ENCODE measurements at places on chromosomes 2 and 18.

DNA sequence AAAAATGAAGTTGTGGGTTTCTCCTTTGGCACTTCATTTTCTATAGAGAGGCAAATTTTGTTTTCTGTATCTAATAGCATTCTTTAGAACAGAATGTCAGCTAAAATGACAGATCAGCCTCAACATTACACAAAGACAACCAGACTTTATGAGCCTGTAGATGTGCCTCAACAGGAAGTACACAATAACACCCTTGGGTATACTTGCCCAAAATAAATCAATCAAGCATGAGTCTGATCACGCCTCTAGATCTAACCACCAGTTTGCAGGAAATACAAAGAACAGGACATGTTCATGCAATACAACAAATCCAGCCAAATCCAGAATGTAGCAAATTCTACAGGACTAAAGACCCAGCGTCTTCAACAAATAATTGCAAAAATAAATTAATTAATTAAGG is 11.2 kb upstream of the DAPL1 start:
- DNase-seq: no peak

DNA sequence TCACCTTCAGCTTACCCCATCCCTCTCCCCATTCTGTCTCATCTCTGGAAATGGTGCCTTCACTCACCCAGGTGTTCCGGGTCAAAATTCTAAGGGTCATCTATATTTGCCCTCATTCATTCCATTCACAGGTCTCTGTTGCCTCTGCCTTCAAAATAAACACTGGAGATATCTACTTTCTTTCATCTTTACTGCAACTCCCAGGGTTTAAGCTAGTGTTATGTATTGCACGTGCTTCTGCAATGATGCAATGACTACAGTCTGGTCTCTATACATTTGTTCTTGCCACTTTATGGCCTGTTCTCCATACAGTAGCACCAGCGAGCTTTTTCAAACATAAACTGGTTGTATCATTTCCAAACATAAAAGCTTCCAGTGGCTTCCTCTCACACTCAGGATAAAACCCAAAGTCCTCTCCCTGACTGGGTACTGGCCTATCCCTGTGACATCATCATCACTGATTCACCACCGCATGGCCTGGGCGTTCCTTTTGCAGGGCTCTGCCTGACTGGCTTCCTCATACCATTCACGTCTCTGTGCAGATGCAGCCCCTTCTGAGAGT is 14.3 kb downstream of the DSG2 start:
- DNase-seq: no peak

DNA sequence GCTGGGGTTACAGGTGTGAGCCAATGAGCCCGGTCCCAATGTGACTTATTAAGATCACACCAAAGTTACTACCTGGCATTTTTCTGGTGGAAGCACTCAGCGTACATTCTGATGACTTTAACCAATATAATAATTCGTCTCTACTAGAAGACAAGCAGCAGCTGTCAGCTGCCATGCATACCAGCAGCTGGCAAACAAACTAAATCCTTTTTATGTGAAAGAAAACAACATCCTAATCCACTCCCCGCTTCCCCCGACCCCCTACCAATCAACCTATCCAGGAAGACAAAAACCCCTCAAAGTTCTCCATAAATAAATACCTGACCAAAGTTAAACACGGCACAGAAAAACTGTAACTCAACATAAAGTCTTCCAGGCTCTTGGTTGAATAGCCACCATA is 42.1 kb downstream of the GPR155 start:
- DNase-seq: no peak

GRCh38 chr2:63051795-63052333 is 1.2 kb downstream of the OTX1 start:
- peak; percentile 32 for DNase-seq

DNA sequence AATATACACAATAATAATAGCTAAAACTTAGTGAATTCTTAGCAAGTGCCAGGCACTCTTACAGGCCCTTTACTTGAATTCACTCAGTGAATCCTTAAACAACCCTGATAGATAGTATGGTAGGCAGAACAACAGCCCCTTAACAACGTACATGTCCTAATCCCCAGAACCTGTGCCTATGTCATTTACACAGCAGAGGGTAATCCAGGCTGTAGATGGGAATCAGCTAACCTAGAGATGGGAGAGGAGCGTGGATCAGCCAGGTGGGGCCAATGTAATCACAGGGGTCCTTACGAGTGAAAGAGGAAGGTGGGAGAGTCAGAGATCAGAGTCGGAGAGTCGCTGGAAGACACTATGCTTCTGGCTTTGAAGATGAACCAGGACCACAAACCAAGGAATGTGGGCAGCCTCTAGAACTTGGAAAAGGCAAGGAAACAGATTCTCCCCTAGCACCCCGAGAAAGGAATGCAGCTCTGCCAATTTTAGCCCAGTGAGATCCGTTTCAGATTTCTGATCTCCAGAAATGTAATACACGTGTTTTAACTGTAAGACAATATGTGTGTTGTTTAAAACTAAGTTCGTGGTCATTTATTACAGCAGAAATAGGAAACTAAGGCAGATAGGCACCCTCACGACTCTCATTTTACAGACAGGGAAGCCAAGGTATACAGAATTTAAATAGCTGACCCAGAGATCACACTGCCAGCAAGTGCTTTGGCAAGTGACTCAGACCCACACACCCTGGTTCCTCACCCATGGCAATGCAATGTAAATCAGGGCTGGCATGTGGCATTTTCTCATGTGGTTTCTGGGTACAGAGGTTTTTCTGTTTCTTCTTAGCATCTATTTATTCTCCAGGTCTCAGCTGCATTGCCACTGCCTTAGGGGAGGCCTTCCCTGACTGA is 68.9 kb downstream of the DOCK10 start:
- no peak for DNase-seq

- no peak for DNase-seq
These were observed 190.8 kb downstream of the SH3BP4 start for GRCh38 chr2:235142601-235143000.

DNA sequence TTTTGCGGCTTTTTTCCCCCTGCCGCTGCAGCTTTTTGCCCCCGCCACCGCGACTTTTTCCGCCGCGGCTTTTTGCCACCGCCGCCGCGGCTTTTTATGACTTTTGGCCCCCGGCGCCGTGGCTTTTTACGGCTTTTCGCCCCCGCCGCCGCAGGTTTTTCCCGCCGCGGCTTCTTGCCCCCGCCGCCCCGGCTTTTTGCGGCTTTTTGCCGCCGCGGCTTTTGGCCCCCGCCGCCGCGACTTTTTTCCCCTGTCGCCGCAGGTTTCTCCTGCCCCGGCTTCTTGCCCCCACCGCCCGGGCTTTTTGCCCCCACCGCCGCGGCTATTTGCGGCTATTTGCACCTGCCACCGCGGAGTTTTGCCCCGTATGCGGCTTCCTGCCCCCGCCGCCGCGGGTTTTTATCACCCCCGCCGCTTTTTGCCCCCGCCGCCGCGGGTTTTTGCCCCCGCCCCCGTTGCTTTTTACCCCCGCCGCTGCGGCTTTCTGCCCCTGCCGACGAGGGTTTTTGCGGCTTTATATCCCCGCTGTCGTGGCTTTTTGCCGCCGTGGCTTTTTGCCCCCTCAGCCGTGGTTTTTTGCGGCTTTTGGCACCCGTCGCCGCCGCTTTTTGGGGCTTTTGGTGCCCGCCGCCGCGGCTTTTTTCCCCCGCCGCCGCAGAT is 2750.9 kb downstream of the RPIA start:
- no peak for DNase-seq

DNA sequence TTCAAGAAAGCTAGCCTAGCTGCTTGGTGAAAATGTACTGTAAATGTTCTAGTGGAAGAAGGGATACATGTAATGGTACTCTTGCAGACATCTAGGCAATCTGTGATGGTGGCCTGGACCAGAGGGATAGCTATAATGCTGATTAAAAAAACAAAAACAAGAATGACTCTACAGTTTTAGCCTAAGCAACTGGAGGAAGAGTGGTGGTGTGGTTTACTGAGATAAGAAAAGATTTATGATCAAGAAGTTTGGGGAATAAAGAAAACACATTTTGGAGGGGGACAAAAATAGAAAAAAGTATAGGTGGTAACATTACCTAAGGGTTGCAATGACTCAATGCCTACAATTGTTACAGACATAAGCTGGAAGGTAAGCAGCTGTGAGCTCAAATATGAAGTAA is 1080.7 kb upstream of the CELF4 start:
- DNase-seq: no peak

DNA sequence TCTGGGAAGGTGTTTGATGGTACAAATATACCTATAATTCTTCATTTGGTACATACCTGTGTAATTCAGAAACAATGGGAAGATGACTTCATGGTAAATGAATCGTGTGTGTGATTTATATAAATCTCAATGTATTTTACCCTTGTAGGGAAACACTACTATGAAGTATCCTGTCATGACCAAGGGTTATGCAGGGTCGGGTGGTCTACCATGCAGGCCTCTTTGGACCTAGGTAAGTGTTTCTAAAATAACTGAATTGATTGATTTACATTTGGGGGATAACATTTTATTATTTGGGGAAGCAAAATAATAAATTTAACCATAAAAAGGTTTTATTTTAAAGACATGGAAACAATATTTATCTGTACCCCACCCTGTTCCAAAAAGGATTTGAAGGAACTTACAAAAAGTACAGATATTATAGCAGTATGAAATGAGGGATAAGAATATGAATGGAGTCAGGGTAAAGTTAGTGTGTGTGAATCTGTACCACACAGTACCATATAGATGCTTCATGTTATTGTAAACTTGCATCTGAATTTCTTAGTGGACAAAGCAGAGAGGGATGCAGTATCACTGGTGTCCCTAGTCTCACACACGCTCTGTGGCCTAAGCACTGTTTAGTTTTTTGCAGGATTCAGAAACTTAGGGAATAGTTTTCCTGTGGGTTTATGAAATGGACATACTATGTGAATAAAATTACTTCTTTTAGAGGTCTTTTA is 11.5 kb downstream of the DDX1 start:
- DNase-seq: no peak

GRCh38 chr2:235244255-235245220 is 249.3 kb upstream of the AGAP1 start:
- DNase-seq: no peak

DNA sequence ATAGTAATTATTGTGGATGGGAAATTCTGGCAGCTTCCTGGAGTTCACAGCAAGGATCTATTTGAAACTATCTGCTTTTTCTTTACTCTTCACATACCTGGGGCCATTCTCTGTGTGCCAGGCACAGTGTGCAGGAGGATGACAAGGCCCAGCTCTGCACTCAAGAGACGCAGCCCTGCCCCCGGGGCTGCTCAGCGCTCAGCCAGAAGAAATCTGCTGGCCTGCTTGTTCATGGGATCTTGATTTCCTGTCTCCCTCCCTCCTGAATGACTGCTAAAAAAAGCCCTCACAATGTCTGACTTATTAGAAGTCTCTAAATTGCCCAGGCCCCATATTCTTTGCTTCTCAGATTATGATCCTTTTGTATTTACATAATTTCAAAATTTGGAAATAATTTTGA is 210.9 kb downstream of the DCDC2C start:
- DNase-seq: no peak

DNA sequence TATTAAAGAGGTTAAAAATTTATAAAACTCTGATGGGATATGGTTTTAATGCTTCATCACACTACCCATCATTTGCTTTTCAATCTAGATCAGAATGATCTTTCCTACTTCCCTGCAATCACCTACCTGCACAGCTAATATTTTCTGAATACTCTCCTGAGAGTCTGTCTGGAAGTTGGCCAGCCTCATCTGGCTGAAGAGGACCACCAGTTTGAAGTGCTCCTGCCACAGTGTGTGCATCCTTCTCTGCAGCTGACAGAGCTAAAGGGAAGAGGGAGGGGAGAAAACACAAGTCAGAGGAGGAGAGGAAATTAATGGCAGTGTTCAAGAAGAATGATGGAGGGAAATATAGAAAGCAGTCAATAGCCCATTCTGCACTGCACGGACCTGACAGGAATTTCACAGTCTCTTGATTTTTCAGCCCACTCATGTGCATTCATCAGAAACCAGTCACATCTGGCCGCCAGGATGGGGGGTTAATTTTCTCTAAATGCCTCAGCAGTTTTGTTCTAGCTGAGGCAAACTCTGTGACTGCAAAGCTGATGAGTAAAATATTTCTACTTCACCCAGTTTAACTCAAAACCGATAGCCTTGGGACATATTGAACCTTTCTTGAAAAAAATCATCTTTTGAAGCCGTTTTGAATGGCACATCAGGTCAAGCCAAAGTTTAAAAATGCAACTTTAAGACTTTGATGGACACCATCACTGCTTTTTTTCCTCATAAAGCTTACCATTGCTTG is 201.8 kb upstream of the KLHL14 start:
- no peak for DNase-seq

Measured in WTC11 (cell line).